Central memory CD8-positive, alpha-beta T cell (primary cell): ENCODE measurements at places on chromosomes 11 and 22.

DNA sequence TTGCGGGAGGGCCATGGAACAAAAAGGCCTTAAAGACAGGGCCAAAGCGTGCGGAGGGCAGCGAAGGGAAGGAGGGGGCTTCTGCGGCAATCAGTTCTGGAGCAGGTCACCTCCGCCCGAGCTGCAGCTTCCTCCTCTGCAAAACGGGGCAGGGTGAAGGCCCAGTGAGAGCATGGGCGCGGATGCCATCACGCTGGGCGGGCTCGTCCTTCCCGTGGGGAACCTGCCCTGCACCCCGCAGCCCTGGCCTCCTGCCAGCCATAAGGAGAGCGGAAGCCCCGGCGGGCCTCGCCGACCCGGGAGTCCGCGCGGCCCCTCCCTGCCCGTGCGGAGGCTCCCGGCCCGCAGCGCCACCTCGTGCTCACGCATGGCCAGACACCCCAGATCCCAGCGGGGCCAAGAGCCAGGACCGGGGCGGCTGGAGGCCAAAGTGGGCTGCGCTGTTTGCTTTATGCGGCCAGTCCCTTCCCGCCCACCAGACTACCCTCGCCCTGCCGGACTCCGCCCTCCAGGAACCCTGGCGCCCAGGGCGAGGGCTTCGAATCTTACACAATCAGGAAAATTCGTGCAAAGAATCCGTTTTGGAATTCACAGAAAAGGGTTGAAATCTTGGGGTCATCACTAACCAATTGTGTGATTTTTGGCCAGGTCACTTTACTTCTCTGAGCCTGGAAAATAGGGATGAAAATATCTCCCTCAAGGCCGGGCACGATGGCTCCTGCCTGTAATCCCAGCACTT lies 16.1 kb downstream of the TSKU start:
- DNase-seq: peak; percentile 61

DNA sequence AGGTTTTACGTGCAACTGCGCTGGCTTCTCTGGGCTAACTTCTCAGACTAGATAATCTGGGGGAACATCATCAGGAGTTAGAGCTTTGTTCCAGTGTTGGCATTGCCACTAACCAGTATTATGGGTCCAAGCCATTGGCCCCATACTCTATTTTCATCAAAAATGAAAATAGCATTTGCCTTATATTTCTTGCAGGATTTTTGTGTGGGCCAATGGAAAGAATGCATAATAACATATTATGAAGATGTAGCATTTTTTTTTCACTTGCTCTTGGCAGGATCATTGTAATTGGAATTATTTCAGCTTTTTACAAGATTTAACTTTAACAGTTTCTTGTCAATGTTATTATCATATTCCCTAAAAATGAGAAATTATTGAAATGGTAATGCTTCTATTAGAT lies 16.1 kb downstream of the ARHGAP42 start:
- DNase-seq: no peak

DNA sequence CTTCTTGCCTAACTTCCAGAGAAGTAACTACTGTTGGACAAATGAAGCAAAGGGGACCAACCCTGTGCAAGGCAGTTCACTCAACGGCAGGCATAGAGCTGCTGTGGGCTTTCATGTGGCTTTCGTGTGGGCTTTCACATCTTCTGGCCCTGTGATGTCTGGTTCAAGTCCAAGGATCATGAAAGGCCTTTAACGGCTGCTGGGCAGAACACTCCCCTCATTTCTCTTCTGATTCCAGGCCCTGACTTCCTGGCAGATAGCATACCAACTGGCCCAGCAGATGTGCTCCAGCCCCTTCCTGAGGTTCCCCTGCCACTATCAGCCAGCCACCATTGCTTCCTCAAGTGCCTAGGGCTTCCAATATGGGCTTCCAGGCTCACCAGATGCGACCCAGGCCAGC lies 28.7 kb upstream of the CTR9 start:
- DNase-seq: no peak

- no peak for DNase-seq
These were observed 25.5 kb downstream of the TMPRSS13 start for GRCh38 chr11:117903505-117904382.

GRCh38 chr22:29139965-29140782 lies 65.5 kb upstream of the EMID1 start:
- no peak for DNase-seq

GRCh38 chr11:87971354-87971753 lies 203.9 kb downstream of the RAB38 start:
- no peak for DNase-seq

DNA sequence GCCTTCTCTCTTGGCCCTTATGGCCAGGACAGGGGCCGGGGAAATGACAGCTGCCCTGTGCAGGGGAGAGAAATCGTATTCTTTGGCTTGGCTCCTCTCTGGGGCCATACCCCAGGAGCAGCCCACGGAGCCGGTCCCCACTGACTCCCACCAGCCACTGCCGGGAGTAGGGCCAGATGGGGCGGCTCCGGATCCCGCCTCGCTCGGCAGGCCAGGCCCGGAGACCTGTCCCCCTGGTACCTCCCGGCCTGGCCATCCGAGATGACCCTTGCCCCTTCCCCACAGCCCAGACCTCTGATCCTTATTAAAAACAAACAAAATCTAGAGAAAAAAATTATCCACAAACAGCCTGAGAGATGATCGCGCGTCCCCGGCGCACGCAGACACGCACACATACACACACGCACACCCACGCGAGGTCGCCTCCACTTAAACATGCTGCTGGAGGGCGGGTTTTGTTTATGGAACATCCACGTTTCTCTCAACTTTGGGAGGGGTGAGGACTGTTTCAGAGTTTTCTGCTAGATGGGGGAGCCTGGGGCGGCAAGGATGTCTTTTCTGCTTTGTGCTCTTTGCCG lies 59.1 kb downstream of the IGLL1 start:
- no peak for DNase-seq

- DNase-seq: no peak
These were observed 63.5 kb downstream of the BRD1 start for GRCh38 chr22:49764127-49764581.

DNA sequence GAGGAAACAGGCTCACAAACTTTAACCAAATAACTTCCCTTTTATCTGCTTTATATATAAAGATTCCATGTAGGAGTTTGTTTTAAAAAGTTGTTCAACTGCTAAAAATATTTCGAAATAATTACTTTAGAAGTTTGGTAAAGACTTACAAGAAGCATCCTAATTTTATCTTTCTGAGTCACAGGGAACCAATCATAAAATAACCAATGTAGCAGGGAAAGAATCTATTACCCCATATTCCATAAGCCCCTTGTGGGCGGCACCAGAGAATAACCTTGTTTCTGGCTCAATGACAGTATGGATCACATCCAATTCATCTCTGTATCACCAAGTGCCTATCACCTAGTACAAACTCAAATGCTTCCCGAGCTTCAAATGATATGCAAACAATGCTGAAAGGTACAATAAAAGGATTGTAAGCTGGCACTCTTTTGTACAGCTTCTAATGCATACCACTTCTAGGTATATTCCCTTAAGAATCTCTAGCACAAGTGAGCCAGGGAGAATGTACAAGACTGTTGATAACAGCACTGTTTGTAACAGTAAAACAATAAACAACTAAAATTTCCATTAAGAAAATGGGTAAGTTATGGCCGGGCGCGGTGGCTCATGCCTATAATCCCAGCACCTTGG lies 158.4 kb downstream of the ATG16L2 start:
- DNase-seq: no peak

DNA sequence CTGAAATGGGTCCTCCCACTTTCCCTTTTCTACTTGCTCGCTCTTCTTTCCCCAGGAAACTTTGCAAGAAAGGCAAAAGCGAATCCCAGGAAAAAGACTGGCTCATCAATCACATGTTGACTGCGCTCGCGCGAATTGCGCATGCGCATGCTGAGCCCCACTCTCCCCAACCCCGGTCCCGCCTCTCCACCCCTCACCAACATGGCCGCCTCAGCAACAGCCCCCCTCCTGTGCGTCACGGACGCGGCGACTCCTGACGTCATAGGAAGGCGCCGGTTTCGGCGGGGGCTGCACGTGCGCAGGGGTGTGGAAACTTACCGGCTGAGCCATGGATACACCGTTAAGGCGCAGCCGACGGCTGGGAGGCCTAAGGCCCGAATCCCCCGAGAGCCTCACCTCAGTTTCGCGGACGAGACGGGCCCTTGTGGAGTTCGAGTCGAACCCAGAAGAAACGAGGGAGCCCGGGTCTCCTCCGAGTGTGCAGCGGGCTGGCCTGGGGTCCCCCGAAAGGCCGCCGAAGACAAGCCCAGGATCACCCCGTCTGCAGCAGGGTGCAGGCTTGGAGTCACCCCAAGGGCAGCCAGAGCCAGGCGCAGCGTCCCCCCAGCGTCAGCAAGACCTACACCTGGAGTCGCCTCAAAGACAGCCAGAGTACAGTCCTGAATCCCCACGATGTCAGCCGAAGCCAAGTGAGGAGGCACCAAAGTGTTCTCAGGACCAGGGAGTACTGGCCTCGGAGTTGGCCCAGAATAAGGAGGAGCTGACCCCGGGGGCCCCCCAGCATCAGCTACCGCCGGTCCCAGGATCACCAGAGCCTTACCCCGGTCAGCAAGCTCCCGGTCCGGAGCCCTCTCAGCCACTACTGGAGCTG lies at the start of gene CCDC86:
TSS of gene CCDC86 (plus strand) at position 317 of the 871 bp plus-strand sequence. CDS start at position 329, 12 bp downstream.
- peak; percentile 99 for DNase-seq

DNA sequence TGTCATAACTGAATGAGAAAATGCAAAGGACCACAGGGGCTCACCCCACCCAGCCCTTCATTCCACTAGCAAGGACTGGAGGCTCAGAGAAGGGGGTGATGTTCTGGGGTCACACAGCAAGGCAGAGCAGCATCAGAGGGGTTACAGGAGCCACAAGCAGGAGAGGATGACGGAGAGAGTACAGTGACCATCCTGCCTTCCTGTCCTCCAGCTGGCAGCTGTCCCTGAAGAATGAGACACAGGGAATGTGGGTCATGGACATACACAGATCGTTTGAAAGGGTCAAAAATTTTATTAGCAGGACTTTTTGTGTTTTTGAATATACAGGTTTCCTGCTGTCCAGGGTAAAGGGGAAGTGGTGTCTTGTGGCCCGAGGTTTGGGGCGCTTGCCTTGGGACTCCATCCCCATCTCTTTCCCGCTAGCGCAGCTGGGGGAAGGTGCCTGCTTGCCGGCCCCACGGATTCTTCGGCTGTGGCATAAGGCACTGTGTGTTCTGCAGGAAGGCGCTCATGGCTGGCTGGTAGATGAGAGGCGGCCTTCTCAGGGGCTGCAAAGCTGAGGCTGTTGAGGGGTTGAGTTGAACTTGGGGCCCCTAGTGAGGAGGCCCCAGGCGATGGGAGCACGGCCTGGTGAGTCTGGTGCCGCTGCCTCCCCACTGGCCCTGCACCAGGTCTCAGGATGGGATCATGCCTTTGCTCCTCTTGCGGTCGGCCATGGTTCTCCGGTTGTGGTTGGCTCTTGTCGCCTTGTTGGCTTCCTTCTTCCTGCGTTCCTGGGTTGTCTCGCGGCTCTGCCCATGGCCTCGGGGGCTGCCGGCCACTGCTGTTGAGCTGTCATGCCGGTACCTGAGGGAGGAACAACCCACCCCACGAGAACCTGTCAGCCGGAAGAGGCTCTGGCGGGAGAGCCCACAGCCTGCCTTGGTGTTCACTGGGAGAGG lies 21.4 kb downstream of the UQCR10 start:
- DNase-seq: no peak

DNA sequence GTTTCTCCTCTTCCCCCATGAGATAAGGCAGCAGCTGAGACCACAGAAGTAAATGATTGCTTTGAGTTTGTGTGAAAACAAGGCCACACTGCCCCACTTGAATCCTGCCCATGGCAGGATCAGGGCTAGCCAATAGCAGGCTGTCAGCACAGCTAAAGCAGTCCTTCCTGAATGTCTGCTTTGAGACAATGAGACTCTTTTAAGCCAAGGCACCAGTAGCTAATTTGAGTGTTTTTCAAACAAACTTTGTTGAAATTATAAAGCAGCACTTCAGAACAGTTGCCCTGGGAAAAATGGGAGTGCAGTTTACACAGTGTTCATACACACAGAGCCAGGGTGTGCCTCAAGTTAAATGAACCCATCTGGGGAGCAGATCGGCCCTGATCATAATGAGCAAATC lies 103.5 kb upstream of the OR5AK2 start:
- no peak for DNase-seq

GRCh38 chr22:45548991-45549761 lies 46.5 kb downstream of the FBLN1 start:
- no peak for DNase-seq

- DNase-seq: no peak
These were observed 64.0 kb upstream of the TNRC6B start for GRCh38 chr22:40113696-40114095.

DNA sequence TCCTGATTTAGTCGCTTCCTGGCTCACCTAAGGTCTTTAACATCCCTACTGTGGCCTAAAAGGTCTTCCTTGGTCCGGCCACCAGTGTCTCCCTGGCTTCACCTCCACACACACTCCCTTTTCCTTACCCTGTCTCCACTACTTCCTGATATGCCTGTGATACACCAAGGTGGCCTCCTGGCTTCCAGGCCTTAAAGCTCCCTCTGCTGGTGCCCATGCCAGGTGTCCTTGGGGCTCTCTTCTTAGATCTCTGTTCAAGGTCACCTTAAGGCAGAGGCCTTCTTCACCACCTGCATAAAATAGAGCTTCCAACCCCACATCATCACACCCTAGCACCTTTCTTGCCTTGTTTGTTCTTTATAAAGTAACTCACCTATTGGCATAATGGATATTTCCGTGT lies 787.7 kb downstream of the NTM start:
- DNase-seq: no peak

GRCh38 chr22:22099833-22100812 lies 117.5 kb upstream of the TOP3B start:
- DNase-seq: no peak

- no peak for DNase-seq
These were observed 86.8 kb downstream of the PTPRJ start for GRCh38 chr11:48066881-48067800.

DNA sequence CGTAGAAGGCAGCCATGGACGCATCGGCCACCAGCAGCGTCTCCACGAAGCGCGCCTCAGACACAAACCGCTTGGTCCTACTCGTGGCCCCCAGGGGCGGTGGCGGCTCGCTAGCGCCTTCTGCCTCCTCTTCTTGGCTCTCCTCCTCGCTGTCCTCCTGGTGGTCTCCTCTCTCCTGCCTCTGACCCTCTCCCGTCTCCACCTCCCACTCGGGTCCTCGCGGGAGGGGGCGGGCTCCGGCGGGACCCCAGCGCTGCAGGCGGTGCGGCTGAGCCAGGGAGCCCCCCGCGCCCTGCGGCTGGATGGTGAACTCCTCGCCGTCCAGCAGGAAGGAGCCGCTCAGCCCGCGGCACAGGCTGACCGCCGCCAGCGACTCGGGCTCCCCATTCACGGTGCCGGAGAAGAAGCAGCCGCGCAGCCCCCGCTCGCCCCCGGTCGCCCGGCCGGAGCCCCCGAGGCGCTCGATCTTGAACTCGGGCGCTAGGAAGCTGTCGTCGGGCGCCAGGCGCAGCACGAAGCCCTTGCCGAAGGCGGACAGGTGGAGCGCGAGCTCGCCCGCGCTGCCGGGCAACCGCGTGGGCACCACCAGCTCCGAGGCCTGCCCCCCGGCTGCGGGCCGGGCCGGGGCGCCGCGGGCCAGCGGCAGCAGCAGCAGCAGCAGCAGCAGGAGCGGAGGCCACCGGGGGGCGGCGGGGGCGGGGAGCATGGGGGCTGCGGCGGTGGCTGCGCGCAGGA lies 661 bp downstream of the ADAMTS8 start:
- no peak for DNase-seq
